ENCODE measurements at places on chromosomes 2 and 18. TPM values are rescaled to one million over a fixed set of nuclear protein-coding genes. Genes with fewer than 3 reads are reported as not detected.

DNA sequence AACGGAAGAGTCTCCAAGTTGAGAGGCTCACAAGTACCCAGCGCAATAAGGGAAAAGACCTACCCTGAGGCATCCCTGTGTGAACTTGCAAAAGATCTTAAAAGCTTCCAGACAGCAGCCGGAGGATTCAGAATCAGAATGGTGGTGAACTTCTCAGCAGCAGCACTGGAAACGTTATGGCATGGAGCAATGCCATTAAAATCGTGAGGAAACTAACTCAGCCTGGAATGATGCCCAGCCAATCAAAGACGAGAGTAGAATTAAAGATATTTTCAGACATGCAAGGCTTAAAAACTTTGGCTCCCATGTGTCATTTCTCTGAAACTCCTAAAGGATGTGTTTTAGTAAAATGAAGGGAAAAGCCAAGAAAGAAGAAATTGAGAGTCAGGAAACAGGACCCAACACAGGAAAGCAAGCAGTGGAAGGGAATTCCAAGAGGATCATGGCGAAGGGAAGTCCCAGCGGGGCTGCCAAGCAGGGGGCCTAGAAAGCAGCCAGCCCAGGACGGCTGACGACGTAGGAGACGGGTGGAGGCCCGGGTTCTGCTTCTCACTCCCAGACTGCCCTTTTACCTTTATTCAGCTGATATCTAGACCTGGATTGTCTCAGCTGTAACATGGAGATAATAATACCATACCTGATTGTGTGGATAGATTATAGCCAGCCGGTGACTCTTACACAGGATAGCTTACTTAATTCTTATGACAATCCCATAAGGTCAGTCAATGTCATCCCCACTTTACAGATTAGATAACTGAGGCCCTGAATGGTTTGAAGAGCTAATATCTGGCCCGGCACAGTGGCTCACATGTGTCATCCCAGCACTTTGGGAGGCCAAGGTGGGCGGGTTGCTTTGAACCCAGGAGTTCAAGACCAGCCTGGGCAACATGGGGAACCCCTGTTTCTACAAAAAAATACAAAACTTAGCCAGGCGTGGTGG lies 92.8 kb downstream of the ASAP2 start:
- no peaks in the 10 kb centered on the region for H3K27me3 ChIP-seq
- H3K27ac ChIP-seq, result no peak overlapping the region
- no peak overlapping the region for H3K4me3 ChIP-seq
- no peak for DNase-seq
- H3K4me1 ChIP-seq, result no peaks in the 10 kb centered on the region

- H3K4me1 ChIP-seq, result no peaks in the 10 kb centered on the region
- H3K27ac ChIP-seq, result no peak overlapping the region
- H3K27me3 ChIP-seq, result no peaks in the 10 kb centered on the region
- no peak for DNase-seq
- no peaks in the 10 kb centered on the region for H3K36me3 ChIP-seq
These were observed 97.2 kb downstream of the CAPN13 start for GRCh38 chr2:30710016-30710415.

DNA sequence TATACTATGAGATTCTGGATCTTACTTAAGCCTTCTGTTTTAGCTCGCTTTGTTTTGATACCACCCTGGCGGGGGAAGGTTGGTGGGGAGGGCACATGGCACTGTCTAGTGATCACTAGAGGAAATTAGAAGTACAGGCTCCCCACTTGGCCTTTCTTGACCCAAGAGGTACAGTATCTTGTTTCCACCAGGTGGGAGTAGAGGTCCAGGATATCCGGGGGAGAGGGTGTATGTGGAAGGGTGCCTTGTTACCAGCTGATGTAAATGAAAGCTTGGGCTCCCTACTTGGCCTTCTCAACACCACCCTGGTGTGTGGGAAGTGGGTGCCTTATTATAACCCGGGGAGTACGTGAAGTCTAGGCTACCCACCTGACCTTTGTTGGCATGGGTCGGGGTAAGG lies 7.5 kb downstream of the GALNT1 start:
- no peak overlapping the region for H3K27ac ChIP-seq
- DNase-seq, result no peak
- H3K36me3 ChIP-seq, result no peaks in the 10 kb centered on the region
- H3K27me3 ChIP-seq, result no peaks in the 10 kb centered on the region
- H3K4me3 ChIP-seq, result no peak overlapping the region

- no peak overlapping the region for H3K4me3 ChIP-seq
- peaks cover 24% of the 10 kb centered on the region for H3K4me1 ChIP-seq
- no peaks in the 10 kb centered on the region for H3K36me3 ChIP-seq
These were observed 97.1 kb upstream of the RMDN2 start for GRCh38 chr2:37827911-37828511.

GRCh38 chr18:58977801-58978200 lies 113.1 kb downstream of the ZNF532 start:
- no peaks in the 10 kb centered on the region for H3K4me1 ChIP-seq
- DNase-seq, result no peak
- H3K27ac ChIP-seq, result no peak overlapping the region
- no peak overlapping the region for H3K4me3 ChIP-seq
- no peaks in the 10 kb centered on the region for H3K36me3 ChIP-seq

- no peaks in the 10 kb centered on the region for H3K36me3 ChIP-seq
- no peak overlapping the region for H3K27ac ChIP-seq
- no peaks in the 10 kb centered on the region for H3K4me1 ChIP-seq
- H3K4me3 ChIP-seq, result no peak overlapping the region
These were observed 487.2 kb upstream of the GCFC2 start for GRCh38 chr2:76197842-76198448.

- H3K4me1 ChIP-seq, result no peaks in the 10 kb centered on the region
- peak; percentile 58 for DNase-seq
These were observed 146.7 kb downstream of the PARD3B start for GRCh38 chr2:204691911-204692510.

GRCh38 chr2:218485986-218486667 lies 67.2 kb downstream of the VIL1 start:
- no peak for DNase-seq
- H3K27ac ChIP-seq, result no peak overlapping the region
- no peaks in the 10 kb centered on the region for H3K4me1 ChIP-seq
- H3K4me3 ChIP-seq, result no peak overlapping the region

DNA sequence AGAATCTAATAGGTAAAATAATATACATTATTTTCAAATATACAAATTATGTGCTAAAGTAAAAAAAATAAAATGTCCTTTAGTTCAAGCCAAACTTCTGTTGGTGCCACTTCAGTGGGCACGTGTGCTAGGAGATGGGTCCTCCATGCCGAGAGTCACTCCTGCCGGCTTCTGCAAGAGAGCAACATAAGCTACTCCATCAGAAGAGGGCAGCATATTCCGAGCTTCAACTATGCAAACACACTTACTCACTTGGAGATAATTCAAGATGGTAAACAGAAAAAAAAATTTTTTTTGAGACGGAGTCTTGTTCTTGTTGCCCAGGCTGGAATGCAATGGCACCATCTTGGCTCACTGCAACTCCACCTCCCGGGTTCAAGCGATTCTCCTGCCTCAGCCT lies 24.4 kb downstream of the CNOT11 start:
- H3K4me1 ChIP-seq, result no peaks in the 10 kb centered on the region
- no peak overlapping the region for H3K27ac ChIP-seq
- H3K4me3 ChIP-seq, result no peak overlapping the region
- H3K27me3 ChIP-seq, result no peaks in the 10 kb centered on the region

GRCh38 chr2:157107460-157107859 lies 150.0 kb upstream of the GALNT5 start:
- DNase-seq, result no peak
- H3K27me3 ChIP-seq, result no peaks in the 10 kb centered on the region
- H3K4me1 ChIP-seq, result no peaks in the 10 kb centered on the region
- H3K36me3 ChIP-seq, result no peaks in the 10 kb centered on the region

The SNED1 gene
- 9.6 TPM for total RNA-seq

The MAP4K3 gene
- 38.4 TPM for total RNA-seq

The UCN gene
- total RNA-seq, result 2.8 TPM
